Fibroblast of gingiva (primary cell): ENCODE measurements at places on chromosomes 7 and 10.

DNA sequence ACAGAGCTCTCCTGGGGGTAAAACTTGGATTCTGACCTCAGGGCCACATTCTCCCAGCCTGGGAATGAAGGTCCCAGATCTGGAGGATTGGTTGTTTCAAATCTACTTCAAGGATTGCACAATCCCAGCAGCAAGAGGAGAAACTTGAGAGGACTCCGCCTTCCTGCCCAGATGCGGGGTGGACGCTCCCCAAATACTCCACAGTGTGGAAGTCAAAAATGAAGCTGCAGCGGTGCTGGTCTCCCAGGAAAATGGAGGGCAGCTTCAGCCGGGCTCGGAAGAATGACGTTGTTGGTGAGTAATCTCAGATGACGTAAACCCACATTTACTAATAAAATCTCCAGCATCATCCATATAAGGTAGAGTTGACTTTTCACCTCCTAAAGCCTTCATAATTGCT, 31.5 kb upstream of the PPP2R2D start:
- DNase-seq: no peak

- no peak for DNase-seq
These were observed 53.3 kb upstream of the SORCS3 start for GRCh38 chr10:104587751-104588150.

DNA sequence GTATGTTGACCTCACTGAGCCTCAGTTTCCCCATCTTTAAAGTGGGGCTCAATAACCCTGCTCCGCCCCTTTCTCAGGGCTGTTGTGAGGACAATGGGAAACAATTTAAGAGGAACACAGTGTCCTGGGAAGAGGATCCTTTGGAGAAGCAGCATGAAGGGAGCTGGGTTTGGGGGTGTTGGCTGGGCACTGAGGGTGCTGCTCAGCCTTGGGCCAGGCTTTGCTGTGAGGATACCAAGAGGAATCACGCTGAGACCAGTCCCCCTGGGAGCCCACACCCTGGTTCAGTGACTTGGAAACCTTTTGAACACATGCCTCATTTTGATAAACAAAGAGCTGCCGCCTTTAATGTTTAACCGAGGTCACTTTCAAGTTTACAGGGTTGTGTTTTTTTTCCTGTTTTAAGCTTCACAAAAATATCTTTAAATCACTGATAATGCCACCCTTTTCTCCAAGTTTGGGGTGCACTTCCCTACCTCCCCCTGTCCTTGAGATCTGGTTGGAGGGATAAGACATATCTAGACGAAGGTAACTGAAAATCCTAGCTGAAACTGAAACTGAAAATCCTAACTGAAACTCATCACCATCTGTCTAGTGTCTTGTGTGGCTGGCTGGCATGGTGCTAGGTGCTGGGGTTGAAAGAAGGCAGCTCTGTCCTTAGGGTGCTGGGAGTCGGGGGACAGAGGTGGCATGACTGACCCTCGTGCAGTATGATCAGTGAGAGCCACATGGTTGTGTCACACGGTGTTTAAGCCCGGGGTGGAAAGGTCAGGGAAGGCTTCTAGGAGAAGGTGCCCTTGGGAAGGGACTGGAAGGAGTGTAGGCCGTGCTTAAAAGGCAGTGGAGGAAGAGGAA, 27.7 kb downstream of the ZNF775 start:
- no peak for DNase-seq

DNA sequence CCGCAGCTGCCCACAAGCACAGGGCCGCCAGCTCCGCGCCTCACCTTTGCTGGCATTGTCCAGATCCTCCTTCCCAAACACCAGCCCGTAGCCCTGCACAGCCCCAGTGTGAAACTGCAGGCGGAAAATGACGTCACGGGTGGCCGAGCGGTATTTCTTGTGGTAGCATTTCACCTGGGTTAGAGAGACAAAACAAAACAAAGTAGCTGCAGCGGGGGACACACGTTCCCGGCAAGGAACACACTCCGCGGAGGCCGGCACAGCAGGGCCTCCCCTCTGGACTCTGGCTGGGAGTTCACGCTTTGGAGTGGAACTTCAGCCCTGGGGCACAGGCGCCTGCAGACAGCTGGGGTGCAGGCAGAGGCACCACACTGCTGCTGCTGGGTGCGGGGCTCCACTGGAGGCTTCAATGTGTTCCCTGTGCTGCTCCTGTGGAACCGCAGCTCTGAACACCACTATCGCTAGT, 181.1 kb downstream of the TNS3 start:
- no peak for DNase-seq

GRCh38 chr10:636769-637168, 52.7 kb downstream of the DIP2C start:
- DNase-seq: no peak

DNA sequence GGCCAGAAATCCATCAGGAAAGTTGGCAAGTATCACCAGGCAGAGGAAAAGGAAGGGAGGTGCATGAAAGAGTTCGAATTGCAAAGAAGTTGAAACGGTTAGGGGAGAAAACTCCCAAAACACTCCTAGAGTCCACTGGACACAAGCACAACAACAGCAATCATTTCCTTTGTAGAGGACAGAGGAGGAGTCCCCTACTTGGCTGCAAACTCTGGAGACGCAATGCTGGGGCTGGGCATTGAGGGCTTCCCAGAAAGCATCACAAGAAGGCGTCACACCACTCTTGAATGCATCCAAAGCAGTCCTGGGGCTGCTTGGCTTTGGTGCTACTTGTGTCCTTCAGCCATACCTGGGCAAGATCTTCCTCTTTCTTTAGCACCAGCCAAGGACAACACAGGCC, 18.1 kb upstream of the SLC26A4 start:
- DNase-seq: no peak

GRCh38 chr7:18354108-18355085, 141.2 kb upstream of the HDAC9 start:
- DNase-seq: no peak

DNA sequence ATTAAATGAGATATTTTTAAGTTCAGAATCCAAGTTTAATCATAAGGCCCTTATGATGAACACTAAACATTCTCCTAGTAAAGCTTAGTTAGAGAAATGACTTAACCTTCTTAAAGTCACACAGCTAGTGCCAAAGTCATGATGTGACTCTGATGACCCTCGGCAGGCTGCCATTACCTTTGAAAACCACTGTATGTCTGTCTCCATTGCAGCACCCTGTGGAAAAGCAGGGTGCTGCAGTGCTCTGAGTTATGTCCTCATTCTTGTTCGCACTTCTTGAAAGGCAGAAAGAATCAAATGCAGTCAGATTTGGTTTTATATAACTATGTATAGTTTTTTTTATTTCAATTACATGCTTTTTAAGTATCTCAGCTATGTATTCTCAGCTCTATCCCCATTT, 105.0 kb downstream of the PHTF2 start:
- DNase-seq: no peak

DNA sequence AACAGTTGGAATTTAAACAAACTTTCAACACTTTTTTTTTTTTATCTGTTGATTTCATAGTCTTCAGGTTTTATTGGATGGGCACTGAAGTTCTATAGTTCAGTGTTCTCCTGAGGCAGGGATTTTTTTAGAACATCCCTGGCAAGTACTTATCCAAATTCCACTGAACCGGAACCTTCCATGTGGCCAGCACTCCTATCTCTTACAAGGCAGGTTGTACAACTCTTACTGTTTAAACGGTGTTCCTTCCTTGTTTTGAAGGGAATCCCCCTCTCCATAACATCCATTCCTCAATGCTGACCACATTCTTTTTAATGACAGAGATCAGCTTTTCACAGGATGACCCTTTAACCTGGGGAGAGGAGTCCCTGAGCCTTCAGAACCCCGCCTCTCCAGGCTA, 238.9 kb upstream of the CTBP2 start:
- DNase-seq: no peak

GRCh38 chr10:102408728-102409603, 9.6 kb downstream of the PSD start:
- no peak for DNase-seq
